Substantia nigra (tissue), 51 donors: ENCODE measurements at places on chromosomes 16 and 17.

- DNase-seq, result no peak
Observed at GRCh38 chr17:65177901-65178300, 40.7 kb downstream of the RGS9 start.

- DNase-seq, result no peak
Observed at GRCh38 chr16:31108794-31109558, 790 bp downstream of the BCKDK start.

- DNase-seq, result no peak
Observed at GRCh38 chr16:12580809-12581208, 222.9 kb downstream of the CPPED1 start.

DNA sequence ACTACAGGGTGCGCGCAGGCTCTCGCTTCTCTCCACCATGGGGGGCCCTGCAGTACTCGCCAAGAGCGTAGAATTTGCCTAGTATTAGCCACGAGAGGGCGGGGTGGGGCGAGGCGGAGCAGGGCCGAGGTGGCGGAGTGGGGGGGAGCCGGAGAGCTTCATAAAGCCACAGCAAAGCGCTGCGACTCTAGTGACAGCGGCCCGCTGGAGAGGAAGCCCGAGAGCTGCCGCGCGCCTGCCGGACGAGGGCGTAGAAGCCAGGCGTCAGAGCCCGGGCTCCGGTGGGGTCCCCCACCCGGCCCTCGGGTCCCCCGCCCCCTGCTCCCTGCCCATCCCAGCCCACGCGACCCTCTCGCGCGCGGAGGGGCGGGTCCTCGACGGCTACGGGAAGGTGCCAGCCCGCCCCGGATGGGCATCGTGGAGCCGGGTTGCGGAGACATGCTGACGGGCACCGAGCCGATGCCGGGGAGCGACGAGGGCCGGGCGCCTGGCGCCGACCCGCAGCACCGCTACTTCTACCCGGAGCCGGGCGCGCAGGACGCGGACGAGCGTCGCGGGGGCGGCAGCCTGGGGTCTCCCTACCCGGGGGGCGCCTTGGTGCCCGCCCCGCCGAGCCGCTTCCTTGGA is at the start of gene TBX21:
TSS of gene TBX21 (plus strand) at position 190 of the 627 bp plus-strand sequence. CDS start at position 409, 219 bp downstream.
- DNase-seq, result no peak

- no peak for DNase-seq
Observed at GRCh38 chr17:3946711-3947235, 17.5 kb downstream of the ATP2A3 start.

GRCh38 chr17:73436954-73437353 is 125.2 kb upstream of the CDC42EP4 start:
- no peak for DNase-seq

DNA sequence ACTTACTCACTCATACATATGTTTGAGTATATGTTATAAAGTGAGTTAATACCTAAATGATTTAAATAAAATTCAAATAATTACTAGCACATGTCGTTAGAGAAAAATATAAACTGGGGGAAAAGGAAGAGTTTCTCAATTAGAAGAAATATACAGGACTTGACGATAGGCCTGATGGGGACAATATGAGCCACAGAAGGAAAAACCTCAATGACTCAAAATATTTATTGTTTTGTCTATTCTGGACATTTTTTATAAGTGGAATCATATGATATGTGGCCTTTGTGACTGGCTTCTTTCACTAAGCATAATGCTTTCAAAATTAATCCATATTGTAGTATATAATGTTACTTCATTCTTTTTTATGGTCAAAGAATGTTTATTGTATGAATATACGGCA is 339.2 kb upstream of the PMFBP1 start:
- no peak for DNase-seq

- no peak for DNase-seq
Observed at GRCh38 chr17:31916491-31917064, 15.1 kb upstream of the UTP6 start.

DNA sequence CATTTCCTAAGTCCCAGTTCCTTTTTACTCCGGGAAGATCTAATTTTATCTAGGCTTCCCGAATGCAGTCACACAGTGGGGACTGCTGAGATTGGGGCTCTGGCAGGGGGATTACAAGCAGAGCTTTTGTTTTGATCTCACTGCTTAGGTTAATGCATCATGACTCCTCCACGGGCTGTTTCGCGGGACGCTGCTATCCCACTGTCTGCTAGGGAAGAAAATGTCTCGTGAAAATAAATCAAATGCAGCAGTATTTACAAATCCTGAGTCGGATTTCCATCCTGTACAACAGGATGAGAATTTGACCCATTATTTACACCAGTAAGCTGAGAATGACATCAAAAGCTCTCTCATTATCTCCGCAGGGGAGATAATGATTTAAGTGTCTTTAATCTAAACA is 83.8 kb downstream of the CDH11 start:
- peak; percentile 28 for DNase-seq

DNA sequence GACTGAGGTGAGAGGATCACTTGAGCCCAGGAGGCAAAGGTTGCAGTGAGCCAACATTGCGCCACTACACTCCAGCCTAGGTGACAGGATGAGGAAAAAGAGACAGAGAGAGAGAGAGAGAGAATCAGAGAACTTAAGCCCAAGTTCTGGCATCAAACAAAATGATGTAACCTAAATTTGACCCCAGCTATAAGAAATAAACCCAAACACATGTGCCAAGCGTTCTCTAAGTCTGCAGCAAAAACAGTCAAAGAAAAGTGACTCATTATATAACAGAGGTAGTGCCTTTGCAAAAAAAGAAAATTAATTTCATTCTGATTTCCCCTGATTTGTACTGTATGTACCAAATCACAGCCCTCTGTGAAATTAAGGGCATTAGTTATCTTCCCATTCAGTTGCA is 89.5 kb downstream of the CDH11 start:
- DNase-seq, result no peak

- no peak for DNase-seq
Observed at GRCh38 chr17:2017274-2017941, 7.7 kb downstream of the RTN4RL1 start.

GRCh38 chr17:19302791-19303331 is 59.7 kb downstream of the B9D1 start:
- no peak for DNase-seq

DNA sequence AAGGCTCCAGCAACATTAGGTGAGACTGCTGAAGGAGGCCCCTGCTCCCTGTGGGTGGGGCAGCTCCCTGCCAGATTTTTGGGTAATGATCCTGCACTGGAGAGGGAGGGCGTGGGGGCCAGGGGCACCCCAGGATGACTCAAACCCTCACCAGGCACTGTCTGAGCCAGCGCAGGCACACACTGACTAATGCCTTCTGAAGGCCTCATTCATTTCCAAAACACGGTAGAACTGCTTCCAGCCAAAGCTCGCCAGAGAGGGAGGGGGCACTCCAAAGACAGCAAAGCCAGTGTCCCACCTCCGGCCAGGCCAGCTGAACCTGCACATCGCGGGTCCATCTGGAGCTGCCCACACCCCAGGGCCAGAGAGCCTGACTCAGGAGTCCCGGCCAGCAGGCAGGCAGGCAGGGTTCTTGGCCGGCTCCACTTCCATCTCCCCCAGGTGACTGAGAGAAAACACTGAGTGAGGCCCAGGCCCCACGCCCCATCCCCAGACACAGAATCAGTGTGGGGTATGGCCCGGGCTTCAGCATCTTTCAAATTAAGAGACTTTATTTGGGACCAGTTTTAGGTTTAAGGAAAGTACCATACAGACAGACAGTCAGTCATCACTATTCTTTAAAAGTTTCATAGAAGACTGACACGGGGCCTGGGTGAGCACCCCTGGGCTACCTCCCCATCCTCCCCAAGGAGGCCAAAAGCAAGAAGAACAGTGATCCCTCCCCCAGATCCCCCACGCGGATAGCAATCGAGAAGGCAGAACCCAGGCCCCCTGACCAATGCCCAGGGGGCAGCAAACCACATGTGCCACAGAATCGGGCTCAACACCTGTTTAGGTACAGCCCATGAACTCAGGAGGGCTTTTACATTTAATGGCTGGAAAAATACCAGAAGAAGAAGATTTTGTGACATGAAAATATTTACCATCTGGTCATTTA is 2.3 kb downstream of the PIEZO1 start:
- no peak for DNase-seq

DNA sequence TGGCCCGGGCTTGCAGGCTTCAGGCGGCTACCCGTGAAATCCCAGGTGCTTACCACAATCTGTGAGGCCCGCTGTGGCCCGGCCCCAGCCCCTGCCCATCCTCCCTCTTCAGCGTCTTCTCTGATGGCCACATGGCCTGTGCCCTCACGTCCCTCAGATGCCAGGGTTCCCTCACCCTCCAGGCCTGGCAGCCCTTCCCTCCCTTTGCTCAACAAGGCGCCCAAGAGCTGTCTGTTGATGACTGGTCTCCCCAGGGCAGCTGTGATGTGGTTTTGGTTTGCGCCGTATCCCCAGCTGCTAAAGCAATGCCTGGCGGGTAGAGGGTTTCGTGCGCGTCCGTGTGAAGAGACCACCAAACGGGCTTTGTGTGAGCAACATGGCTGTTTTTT is 35.1 kb downstream of the PMM2 start:
- DNase-seq, result no peak

- DNase-seq, result no peak
Observed at GRCh38 chr16:88144028-88144511, 192.8 kb downstream of the BANP start.

- no peak for DNase-seq
Observed at GRCh38 chr17:78124081-78124835, 4.3 kb downstream of the TMC6 start.

GRCh38 chr17:73135766-73136165 is 29.0 kb upstream of the SSTR2 start:
- DNase-seq, result no peak

GRCh38 chr17:66898536-66898935 is 63.6 kb downstream of the CACNG5 start:
- no peak for DNase-seq

- DNase-seq, result no peak
Observed at GRCh38 chr17:43871946-43872690, 25.1 kb downstream of the CD300LG start.

GRCh38 chr17:16383216-16383615 is 2.3 kb downstream of the UBB start:
- DNase-seq, result no peak

DNA sequence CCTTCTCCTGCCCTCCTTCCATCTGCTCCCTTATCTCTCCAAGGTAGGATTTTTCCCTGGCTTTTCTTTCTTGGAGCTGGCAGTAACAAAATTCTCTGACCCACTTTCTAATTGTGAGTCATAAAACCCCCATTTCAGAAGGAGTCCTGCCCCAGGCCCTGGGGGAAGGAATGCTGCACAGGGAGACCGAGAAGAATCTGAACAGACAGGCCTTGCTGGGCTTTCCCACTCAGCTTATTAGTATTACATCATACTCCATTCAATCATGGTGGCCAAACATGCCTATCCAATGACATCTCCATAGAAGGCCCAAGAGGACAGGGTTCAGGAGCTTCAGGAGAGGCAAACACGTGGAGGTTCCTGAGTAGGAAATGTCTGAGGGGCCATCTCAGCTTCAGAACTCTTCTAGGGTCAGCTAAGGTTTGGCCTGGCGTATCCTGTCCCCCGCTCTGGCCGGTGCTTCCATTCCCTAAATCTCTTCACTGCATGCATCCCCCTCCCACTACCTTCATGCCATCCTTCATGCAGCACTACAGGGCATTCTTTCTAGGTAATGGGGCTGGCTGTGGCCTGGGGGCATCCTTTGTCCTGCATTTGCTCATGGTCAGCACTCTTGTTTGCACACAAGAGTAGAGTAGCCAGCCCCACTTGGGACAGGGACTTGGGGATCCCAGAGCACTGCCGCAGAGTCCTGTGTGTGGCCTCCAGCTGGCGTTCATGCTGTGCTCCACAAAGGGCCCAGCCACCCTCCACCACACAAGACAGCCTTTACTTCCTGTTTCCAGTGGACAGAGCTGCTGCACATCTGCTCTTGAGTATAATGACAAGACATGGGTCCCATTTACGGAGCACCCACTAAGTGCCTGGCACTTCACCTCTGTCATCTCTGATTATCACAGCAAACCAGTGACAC is 8.2 kb downstream of the SLC6A2 start:
- DNase-seq, result no peak

DNA sequence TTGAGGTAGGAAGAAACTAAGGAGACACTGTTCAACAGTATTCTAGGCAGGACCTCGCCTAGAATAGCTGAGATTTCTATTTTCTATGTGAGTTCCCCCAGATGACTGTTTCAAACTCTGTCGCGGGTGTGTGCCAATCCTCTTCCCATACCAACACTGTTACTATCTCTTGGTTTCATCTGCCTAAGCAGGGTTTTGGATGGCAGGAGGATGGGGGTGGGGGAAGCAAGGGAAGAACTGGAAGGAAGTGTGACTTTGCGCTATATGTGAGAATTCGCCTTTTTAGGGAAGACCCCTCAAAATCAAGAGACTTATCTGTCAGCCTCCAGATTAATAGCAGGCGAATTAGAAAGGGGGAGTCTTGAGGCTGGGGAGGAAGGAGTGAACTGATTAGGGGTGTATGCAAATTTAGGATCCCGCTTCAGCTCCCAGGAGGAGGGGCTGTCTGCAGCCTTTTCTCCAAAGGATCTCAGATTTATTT is 521 bp upstream of the G6PC3 start:
- no peak for DNase-seq

DNA sequence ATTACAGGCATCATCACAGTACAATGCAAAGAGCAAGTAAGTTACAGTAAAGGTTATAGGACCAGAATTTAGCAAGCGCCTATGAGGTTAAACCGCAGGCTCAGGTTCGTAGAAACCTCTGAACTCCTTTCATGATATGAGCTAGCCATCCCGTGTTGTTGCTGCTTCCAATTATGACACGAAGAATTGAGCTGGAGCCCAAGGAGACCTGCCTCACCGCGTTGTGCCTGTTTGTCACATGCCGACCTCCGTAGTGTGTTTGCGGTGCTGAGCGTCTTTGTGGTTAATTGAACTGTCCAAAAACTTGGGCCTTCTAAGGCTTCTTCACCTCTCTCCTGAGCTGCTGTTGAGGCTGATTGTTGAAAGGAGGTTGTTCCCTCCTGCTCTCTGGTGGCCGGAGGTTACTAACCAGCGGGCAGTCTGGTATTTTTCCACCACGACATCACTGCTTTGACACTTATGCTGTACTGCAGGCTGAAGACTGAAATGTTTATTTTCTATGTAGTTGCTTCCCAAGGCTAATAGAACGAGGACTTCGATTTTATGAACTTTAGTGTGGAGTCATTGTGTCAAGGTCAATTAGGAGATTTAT is 67.5 kb downstream of the SEC14L1 start:
- DNase-seq, result no peak

- DNase-seq, result no peak
Observed at GRCh38 chr17:61393904-61394629, 5.6 kb upstream of the TBX2 start.

DNA sequence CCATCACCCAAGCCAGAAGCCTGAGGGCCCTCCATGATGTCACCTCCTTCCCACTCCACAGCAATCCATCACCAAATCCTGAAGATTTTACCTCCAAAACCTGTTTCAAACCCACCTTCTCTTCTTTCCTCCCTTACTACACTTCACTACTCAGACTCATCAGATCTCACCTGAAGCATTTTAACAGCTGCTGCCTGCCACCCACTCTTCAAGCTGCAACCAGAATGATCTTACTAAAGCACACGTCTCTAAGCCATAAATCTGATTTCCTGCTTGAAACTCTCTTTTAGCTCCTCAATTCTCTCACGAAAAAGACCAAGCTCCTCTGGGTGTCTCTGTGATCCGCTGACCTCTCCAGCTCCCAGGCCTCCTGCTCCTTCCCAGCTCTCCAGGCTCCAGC is 46.5 kb downstream of the CDK5R1 start:
- no peak for DNase-seq

- no peak for DNase-seq
Observed at GRCh38 chr17:15513058-15513791, 45.8 kb upstream of the CDRT4 start.
